ENCODE measurements at places on chromosomes 13 and 19.

DNA sequence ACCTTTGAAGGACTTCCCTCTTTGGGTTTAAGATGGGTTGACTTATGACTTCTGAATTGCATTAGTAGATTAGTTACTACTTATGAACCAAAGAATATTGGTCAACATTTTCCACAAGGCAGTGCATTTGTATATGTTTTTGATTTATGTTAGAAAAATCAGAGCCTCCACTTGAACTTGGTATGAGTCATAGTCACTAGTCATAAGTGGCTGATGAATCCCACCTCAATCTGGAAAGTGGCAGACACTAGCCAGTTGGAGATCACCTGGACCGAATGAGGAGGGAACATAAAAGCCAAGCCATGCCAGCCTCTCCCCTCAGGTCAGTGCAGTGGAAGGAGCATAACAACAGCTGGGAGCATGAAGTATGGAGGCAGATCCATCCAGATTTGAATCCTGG lies 39.3 kb upstream of the SPART start:
- no peak for DNase-seq

DNA sequence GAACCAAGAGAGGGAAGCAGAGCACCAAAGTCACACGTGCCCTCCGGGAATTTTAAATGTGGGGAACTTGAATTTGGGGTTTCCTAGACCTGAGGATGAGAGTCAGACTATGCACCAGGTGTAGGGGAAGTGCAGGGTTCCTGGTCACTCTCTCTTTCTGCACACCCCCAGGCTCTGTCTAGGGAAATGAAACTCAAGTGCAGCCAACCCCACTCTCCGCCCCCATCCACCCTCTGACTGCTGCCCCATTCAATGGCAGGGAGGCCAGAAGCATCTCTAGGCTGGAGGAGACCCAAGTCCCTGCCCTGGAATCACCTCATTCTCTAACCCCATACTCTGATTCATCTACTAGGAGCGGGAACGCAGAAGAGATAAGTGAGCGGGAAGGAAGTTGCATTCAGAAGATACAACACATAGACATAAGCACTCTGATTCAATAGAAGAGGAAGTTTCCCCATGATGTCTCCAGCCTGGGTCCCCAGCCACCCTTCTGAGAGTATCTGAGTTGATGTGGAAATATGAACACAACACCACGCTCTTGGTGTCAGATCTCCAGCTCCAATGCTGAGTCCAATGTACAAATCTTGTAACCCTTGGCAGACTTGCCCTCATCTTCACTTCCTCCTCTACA lies 4.7 kb upstream of the SIGLEC14 start:
- no peak for DNase-seq

- no peak for DNase-seq
These were observed 19.9 kb downstream of the IFNL3 start for GRCh38 chr19:39224910-39225309.

GRCh38 chr19:34319230-34319585 lies 45.8 kb upstream of the GPI start:
- no peak for DNase-seq

DNA sequence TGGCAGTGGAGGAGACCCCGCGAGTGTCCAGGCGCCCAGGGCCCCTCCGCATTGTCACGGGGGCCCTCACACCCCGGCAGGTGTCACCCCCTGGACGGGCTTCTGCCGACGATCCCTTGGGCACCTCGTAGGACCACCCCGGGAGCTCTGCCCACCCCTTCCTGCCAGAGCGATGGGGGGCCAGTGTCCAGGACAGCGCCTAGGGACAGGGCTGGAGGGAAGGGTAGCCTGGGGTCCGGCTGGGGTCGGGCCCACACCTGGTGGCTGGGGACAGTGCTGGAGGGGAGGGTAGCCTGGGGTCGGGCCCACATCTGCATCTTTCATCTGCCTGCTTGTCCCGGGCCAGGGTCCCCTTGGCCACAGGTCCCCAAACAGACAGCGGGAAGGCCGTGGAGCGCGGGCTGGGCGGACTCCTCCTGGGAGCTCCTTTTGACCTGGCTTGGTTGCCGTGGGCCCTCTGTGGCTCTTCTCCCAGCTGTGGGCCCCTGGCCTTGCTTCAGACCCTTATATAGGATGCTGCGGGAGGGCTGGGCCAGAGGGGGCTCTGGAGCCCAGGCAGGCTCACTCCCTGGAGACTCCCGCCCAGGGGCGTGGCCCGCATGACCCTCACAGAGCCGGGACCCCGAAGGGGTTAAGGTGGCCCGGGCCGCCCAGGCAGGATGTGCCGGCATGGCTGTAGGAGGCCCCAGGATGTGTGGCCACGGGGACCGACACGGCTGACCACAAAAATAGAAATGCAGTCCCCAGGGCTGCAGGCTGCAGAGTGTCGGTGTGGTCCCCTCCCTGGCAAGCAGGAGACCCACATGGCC lies 74.1 kb upstream of the MCF2L start:
- no peak for DNase-seq
